ENCODE measurements at places on chromosomes 3 and 15.

- no peak for DNase-seq
These were observed 42.5 kb downstream of the ATP2B2 start for GRCh38 chr3:10462641-10463532.

- no peak for DNase-seq
These were observed 3.6 kb downstream of the CHDH start for GRCh38 chr3:53842436-53843194.

DNA sequence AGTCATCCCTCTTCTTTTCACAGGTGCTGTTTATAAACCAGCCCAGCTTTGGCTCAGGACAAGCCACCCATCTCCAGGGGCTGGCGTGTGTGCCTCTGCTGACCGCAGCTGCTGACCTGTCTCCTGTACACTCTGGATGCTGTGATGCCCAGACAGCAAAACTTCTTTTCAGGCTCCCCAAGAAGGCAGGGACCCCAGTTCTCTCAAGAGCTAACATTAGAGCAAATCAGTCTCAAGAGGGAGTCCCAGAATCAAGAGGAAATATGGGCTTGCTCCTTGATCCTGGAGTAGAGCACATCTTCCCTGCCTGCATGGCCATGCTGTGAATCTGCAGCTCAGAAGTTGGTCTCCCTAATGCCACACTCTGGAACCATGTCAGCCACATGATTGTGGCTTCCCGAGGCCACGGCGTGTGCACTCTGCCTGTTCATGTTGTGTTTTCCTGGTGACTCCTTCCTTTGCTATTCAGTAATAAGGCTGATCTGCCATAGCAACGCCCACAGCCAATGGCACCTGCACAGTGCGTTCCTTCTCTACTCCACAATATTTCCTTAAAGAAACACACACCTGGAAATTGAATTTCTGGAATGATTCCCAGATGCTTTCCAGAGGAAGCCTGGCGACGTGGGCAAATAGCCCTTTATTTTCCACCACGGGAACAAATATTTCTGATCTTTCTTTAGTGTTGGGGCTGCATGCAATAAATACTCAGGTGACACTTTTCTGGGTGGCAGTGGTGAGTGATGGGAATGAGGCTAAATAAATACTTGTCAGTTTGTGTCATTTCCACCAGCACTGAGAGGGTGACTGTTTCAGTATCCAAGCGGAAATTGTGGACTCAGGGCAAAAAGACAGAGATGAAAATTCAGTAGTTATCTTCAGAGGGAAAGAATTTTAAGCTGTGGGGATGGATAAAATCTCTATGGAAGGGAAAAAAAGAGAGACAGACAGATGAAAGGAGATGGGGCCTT lies 21.9 kb upstream of the THSD4 start:
- no peak for DNase-seq

- DNase-seq, result no peak
These were observed 264.0 kb downstream of the KLF13 start for GRCh38 chr15:31590609-31591008.

GRCh38 chr3:145915787-145916186 lies 245.2 kb downstream of the PLOD2 start:
- DNase-seq, result no peak

DNA sequence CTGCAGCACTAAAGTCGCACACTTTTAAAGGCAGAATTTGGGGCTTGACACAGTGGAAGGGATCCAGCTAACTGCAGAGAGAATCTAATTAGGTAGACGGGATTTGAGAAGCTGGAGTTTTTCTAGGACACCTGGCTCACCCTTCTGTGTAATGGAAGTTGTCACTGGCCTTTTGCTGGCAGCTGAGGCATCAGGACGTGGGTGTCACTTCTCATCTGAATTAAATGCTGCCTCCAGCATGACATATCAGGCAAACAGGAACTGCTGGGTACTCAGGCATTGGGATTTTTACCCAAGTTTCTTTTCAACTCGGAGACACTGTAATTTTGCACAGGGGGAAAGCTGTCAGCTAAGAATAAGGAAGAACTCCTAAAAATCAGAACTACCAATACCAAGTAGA lies 861.9 kb upstream of the ARPP21 start:
- no peak for DNase-seq

Measured in stimulated activated naive CD8-positive, alpha-beta T cell treated with anti-CD3 and anti-CD28 coated beads, Interleukin-15, Interleukin-2, amounts not matched to agents 100 U/mL and 50 U/mL, for 24 hours (primary cell).